ENCODE measurements at places on chromosomes 2 and 18.

- no peak for DNase-seq
Measured at GRCh38 chr2:172473167-172473566, 45.8 kb downstream of the ITGA6 start.

DNA sequence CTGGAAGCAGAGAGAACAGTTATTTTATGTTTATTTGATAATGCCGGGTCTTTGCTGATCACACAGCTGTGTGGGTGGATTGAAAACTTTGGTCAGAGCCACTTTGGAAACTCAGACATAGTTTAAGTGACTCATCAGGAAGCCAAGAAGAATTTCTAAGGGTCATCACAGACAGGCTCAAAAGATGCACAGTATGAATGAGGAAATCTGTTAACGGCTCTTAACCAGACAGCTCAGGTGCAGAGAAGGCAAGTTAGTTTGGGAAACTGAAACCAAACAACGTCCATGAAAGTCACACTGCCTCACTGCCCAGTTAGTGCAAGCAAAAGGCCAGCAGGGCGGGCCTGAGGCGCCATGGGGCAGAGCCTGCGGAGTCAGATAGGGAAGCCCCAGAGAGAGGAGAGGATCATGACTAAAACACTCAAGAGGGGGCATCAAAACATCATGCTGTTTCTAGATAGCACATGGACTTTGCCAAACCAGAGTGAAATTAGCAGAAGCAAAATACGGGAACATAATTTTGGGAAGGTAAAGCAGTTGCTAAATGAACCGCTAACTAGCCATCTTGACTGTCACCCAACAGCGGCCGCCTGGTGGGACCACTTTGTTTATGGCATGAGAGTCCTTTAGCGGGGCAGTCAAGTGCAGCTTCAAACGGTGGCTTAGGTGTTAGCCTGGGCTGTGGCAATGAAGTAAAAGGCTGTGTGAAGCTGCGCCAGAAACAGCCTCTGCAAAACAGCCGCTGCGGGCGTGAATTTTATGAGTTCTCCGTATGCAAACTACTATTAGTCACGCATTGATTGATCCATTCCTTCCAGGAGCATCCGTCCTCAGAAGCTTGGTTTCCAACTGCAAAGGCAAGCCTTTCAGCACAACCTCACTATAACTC is 101.2 kb downstream of the KCTD18 start:
- DNase-seq, result peak; percentile 89

- DNase-seq, result no peak
Measured at GRCh38 chr2:161063946-161064306, 96.3 kb upstream of the TANK start.

- no peak for DNase-seq
Measured at GRCh38 chr2:189176516-189176915, 3.0 kb downstream of the COL5A2 start.

DNA sequence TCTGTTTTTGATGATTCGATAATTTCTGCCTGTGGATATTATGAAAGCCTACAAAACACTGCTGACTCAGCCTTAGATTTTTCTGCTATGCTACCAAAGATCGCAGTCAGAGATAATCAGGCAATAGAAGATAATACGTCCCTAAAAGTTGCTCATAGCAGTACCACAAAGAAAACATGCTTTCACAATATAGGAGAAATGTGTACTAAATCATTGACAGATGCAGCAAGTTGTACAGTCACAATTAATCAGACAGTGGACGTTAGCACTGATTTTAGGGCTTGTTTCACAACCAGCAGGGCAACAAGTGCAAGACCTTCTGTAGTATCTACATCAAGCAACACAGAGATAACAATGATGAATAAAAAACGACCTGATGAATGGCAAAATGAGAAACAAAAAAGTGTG is 19.5 kb downstream of the RBM44 start:
- peak; percentile 83 for DNase-seq

- no peak for DNase-seq
Measured at GRCh38 chr2:97998431-97999005, 2.8 kb upstream of the TMEM131 start.

GRCh38 chr2:72895759-72896281 is 8.6 kb downstream of the SPR start:
- DNase-seq, result peak; percentile 44

DNA sequence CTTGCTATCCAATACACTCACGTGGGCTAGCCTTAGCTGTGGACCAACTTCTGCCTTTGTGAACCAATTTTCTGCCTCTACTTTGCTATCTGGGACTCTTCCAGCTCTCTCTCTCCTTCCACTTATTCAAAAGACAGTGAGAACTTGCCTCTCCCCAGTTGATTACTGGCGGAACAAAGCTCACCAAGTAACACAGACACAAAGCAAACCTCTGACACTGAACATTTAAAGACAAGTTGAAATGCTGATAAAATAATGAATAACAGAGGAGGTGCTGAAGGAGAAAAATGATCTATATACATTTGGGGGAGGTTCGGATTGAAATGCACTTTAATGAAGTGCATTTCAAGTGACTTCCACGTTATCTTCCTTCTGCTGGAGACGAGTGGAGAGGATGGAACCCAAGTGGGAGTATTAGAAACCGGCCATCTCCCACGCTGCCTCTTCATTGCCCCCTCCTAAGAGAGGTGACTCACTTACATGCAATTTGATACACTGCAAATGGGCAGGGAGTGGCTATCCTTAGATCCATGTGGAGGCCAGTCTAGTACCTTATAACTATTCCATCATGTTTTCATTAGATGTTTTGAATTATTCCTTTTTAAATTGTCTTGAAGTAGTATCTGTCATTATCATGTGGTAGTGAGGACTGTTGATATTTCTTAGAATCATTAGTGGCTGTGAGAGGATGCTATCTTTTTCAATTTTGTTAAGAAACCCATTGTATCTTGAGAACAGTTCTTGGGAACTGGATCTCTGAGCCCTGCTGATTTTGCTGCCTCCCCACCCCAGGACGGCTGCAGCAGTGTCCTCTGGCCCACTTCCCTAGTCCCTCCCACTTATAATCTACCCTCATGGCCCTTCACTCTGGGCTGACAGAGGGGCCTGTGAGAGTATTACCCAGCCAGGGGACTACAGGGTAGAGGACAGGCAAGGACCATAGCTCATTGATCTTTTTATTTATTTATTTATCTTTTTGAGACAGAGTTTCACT is 6.0 kb upstream of the GLI2 start:
- DNase-seq, result peak; percentile 91

DNA sequence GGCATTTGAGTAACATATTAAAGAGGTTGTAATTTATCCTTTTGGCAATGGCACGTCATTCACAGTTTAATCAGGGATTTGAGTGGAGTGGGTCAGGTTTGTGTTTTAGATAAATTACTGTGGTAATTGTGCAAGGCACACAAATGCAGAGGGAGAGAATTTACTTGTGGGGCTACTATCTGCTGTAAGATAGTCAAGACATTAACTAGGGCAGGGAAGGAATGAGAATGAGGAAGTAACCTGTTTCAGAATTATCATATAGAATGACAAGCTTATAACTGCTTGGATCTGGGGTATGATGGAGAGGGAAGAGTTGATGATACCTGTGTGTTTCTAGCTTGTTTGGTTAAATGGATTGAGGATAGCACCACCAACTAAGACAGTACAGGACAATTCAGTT is 58.9 kb upstream of the ZSWIM2 start:
- DNase-seq, result no peak

DNA sequence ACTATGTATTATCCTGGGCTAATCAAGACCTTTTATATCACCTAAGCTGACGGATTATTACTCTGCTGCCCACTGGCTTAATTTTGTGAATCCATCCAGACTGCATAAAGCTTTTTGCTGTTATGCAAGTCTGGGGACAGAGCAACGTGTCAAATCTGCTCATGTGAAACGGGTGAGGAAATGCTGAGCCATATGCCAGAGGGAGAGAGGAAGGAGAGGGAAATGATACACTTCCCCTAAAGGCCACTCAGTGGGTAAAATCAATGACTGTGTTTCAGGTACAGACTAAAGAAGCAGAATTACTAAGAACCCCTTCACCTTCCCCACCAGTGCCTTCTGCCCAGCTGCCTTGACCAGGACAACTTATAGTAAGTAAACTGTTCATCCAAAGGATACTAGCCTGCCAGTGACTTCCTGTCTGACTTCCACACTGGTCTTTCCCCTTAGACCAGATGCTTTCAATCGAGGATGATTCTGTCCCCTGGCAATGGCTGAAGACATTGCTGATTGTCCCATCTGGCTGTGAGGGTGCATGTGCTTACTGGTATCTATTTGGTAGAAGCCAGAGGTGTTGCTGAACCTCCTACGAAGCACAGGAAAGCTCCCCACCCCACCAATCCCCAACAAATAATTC is 43.0 kb downstream of the STAT1 start:
- no peak for DNase-seq

DNA sequence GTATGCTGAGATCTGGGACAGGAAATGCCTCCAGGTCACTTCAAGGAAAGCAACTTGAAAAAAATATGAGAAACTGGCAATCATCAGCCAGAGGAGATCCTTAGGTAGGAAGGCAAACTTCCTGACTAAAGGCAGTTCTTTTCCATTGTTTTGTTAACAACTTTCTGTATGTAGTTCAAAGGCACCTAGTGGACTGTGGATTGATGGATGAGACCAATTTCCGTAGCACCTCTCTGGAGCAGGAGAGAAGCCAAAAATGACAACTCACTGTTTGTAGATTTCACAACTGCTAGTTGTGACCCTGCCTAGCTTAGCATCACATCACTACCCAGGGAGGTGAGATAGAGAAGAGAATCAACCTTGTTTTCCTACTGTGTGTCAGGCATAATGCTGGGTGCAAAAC is 21.8 kb upstream of the NOSTRIN start:
- DNase-seq, result peak; percentile 20

GRCh38 chr18:26656431-26656943 is 108.1 kb upstream of the KCTD1 start:
- no peak for DNase-seq

DNA sequence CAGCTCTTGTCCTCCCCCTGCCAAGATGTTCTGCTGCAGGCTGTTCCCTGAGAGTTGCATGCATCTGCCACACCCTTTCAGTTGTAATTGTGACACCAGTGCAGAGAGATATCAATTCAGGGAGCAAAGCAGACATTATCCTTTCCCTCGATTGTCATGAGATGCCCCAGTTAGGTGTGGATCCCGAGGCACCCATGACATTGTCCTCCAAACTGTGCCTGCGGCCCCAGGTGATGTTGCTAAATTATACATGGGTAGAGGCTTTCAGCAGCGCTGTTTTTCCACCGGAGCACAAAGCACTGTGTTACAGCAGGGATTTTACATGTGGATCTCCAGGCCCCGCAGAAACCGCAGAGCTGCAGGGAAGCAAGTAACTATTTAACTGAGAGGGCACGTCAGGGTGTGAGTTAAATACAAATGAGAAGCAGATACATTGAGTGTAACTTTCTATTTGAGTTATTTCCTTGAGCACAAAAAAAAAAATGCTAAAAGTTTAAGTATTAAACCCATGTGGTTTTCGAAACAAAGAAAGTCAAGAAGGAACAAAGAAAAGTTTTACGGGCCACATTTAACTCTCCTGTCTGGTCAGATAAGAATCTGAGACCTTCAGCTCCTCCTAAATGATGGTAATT is 90.3 kb upstream of the BCL2L11 start:
- no peak for DNase-seq

- DNase-seq, result peak; percentile 41
Measured at GRCh38 chr18:77000527-77000926, 132.1 kb downstream of the MBP start.

DNA sequence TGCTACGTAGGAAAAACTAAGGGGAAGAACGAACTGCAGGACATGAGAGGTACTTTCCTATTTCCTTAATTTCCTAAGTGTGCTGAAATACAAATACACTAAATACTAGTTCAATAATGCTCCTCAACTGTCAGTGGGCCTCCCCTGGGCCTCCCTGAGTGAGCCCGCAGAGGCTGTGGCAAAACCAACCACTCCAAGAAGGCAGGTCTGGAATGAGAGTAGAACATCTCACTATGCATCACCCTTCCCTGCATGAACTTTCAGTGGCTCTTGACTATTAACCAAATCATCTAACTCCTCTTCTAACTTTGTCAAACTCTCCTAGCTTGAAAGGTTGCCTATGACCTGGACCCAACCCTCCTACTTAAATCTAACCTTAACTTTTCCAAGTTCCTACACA is 84.6 kb downstream of the THADA start:
- DNase-seq, result no peak

- DNase-seq, result no peak
Measured at GRCh38 chr2:7826656-7827055, 855.2 kb upstream of the ID2 start.

- DNase-seq, result no peak
Measured at GRCh38 chr2:33077311-33077710, 130.6 kb downstream of the LTBP1 start.

DNA sequence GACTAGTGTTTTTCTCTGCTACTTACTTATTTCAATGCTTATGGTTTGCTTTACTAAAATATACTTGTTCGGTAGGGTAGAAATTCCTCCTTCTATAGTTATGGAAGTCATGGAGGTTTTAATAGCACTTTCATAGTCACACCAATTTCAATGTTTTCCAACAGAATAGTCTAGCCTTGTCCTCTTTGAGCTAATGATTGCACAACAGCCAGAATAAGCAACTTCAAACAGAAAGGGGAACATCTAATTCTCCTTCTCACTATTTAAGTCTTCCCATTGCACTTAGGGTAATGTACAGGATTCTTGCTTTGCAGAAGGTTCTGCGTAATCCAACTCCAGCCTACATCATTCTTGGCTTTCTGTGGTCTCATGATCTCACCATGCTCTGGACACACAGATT is 287.7 kb upstream of the GCFC2 start:
- no peak for DNase-seq

- no peak for DNase-seq
Measured at GRCh38 chr2:73032702-73033097, 38.8 kb downstream of the SFXN5 start.

DNA sequence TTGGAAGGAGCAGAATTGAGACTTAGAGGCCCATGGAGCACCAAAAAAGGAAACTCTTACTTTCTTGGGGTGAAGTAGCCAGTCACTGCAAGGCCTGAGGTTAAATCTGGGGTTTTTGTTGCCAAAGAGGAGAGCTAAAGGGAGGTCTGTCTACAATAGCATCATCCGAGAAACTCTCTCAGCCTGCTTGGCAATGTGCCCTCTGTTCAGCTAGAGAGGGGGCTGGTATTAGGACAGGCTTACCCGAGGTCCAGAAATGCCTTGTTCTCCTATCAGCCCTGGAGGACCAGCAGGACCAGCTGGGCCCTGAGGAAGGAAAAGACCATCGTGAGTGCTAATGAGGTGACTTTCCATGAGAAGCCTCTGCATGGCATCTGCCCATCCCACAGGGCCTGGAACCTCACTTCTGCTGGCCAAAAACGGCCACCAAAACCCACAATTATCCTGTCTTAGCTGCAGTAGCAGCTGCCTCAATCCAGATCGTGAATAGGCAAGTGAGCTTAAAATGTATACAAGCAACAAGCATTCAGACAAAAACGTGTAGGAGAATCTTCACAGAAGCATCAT is 61.6 kb downstream of the COL6A3 start:
- peak; percentile 61 for DNase-seq

GRCh38 chr2:20803226-20803682 is 19.6 kb downstream of the LDAH start:
- DNase-seq, result no peak
